ENCODE measurements at places on chromosomes 16 and 17.
A peak's percentile ranks its signal among the peaks of the same experiment; 100 is the strongest.

DNA sequence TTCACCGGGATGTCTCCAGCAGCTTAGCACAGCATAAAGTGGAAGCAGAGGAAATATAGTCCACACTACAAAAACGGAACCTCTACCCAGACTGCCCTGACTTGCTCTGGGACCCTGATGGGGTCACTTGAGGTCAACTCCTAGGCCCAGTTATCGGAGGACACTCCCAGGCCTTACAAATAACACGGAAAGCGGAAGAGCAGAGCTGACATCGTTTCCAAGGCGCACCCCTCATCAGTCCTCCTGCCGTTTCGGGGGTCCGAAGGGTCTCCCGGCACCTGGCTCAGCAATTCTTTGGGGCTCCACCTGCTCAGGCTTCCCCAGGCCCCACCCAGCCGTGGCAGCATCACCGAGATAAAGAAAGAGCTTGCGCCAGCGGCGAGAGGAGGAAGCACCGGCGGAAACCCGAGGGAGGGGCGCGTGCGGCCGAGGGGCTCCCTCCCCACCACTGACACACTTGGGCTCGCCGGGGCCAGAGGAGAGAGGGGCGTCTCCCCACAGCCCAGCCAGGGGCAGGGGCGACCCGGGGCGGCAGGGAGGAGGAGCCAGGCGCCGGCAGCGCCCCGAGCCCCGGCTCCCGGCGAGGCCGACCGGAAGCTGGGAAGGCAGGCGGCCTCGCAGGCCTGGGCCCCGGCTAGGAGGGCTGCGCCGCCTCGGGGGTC, 727 bp downstream of the CORO7 start:
- DNase-seq, result peak; percentile 23

DNA sequence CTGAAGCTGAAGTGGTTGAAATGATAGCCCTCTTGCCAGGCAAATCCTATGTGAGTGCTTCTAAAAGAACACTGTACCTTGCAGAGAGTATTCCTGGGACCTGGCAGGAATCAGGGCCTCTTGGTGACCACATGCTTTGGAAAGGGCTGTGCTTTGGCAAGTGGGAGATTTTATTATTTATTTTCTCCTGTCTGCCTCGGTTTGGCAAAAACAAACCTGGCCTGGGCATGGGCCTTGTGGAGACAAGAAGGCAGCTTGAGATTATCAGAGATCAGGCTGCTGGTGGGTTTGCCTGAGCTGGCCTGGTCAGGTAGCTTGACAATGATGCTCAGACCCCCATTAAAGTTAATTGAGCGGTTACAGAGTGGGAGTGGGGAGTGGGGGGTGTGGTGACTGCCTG, 24.6 kb downstream of the ABCC1 start:
- no peak for DNase-seq

- DNase-seq, result no peak
Measured at GRCh38 chr16:13480801-13481200, 439.2 kb upstream of the ERCC4 start.

- no peak for DNase-seq
Measured at GRCh38 chr16:84143081-84143480, 1.9 kb downstream of the HSDL1 start.

DNA sequence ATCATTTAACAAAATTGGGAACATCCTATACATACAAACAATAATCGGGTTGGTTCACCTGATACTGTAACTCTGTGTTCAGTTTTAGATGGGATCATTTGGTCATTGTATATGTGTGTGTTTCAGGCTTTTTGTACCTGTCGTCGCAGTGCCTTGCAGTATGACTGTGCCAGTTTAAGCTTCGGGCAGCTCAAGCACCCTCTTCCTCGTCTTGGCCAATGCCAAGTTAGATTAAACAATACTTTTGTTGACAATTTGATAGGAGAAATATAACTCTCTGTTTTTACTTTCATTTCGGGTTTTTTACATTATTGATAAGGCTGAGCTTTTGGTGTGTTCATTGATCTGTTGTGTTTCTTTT, 37.0 kb upstream of the ARHGAP17 start:
- no peak for DNase-seq

DNA sequence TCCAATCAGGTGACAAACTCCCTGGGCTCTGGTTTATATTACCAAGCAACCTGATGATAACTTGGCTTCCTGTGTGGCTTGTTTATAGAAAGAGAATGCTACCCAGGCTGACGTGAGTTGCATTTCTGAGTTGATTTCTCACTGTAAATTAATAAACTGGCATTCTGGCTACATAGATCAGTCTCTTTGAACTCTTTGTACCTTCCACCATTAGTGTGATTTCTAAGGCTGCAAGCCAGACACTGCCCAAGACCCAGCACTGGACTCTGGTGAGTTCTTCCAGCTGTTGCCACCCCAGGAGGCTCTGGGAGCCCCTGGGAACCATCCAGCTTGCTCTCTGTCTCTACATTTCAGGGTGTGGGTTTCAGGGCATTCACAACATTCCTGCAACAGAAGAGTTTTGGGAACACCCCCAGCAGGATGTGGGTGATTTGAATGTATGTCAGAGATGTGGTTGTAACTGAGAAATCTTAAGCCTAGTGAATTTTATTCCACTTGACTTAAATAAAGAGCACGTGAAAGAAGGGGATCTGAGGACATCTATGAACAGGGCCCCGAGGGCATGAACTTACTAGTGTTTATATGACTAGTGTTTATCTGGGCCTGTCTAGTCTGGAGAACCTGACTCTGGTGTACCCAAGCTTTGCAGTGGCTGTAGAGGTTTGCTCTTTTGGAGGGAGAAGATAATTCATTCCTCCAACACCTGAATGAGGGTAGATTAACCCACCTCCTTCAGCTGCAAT, 30.3 kb upstream of the LRRC37A start:
- DNase-seq, result peak; percentile 94

- no peak for DNase-seq
Measured at GRCh38 chr16:25030420-25031131, 15.4 kb upstream of the ARHGAP17 start.

GRCh38 chr16:51137097-51137496, 14.0 kb downstream of the SALL1 start:
- DNase-seq, result no peak

GRCh38 chr16:11526655-11527350, 59.9 kb downstream of the LITAF start:
- DNase-seq, result no peak
